ENCODE measurements at places on chromosomes 4 and X.

GRCh38 chrX:136157187-136157586 lies 9.9 kb downstream of the FHL1 start:
- DNase-seq = no peak

- no peak for DNase-seq
Measured at GRCh38 chr4:159216834-159217233, 114.0 kb downstream of the RAPGEF2 start.

DNA sequence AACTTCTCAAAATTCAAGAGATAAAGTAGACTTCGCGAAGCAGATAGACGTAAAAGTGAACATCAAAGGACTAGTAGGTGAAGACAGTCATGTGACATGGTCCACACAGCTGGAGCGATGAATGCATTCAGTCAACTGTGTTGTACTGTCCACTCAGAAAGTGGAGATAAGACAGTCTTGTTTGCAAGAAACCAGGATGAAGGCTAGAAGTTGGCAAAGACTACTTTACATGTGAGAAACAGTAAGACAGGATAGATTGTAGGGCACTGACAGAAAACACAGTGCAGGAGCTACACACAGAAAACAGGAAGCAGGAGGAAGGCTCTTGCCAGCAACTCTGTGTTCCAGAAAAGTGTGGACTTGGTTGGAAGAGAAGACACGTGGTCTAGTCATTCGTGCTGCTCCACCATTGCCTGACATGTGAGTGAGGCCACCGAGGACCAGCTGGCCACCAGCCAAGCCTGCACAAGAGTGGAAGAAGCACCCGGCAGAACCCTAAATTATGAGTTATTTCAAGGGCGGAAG lies 78.9 kb downstream of the FAT1 start:
- no peak for DNase-seq

GRCh38 chr4:63505714-63506460 lies 903.4 kb downstream of the TECRL start:
- DNase-seq = no peak

GRCh38 chr4:69984030-69984443 lies 11.7 kb upstream of the STATH start:
- peak; percentile 0 for DNase-seq

DNA sequence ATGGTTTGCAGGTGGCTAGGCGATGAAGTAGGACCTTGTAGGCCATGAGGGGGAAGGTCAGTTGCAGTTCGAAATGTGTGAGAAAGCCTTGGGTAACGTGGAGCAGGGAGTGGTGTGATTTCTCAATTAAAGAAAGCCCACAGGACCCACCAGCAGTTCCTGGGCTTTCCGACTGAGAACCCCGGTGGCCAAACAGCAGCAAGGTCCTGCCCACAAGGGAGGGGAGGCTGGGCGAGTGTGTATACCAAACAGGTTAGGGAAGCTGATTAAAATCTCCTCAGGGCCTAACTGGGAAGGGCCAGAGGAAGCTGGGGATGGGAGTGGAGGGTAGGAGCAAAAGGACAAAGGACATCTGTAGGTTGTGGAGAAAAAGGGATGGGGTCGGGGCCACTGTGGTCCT lies 2.4 kb downstream of the ATP6AP1 start:
- no peak for DNase-seq

GRCh38 chr4:40299811-40300292 lies 35.3 kb upstream of the CHRNA9 start:
- DNase-seq = no peak

GRCh38 chr4:52144372-52144771 lies 93.3 kb downstream of the SPATA18 start:
- no peak for DNase-seq

DNA sequence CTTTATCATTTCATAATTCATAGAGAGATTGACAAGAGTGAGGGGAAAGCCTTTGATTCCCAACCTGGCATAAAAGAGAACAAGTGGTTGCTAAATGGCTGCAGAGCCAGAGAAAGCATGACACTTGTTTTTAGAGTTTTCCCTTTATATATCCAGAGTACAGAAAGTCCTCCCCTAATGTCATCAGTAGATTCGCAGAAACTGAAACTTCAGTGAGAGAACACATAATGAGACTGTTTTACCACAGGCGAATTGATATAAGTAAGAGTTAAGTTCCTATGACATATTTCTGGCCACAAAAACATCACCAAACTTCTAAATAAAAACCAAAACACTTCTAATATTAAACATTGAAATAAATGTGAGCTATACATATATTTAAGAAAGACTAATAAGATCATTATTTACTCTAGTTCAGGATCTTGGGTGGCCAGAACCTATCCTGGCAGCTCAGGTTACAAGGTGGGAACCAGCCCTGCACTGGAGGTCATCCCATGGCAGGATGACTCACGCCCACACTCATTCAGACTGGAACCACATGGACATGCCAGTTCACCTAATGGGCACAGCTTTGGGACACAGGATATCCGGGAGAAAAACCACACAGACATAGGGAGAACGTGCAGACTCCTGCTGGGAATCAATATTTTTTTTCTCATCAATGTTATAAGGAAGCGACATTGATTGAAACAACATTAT lies 35.5 kb downstream of the NWD2 start:
- no peak for DNase-seq

GRCh38 chrX:39508300-39508692 lies 589.5 kb downstream of the BCOR start:
- no peak for DNase-seq

DNA sequence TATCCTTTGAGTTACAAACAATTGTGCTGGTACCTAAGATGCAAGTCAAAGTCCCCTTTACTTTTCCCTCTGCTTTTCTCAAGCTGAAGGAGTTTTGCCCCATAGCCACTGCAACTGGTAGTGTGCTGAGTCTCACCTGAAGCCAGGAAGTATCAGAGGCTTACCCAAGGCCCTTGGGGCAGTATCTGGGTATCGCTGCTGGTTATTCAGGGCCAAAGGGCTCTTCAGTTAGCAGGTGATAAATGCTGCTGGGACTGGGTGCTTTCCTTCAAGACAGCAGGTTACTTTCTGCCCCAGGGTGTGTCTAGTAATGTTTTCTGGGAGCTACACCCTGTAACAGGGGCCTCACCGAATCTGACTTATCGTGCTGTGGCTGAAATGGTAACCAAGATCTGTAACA lies 90.4 kb upstream of the SLC6A14 start:
- no peak for DNase-seq

DNA sequence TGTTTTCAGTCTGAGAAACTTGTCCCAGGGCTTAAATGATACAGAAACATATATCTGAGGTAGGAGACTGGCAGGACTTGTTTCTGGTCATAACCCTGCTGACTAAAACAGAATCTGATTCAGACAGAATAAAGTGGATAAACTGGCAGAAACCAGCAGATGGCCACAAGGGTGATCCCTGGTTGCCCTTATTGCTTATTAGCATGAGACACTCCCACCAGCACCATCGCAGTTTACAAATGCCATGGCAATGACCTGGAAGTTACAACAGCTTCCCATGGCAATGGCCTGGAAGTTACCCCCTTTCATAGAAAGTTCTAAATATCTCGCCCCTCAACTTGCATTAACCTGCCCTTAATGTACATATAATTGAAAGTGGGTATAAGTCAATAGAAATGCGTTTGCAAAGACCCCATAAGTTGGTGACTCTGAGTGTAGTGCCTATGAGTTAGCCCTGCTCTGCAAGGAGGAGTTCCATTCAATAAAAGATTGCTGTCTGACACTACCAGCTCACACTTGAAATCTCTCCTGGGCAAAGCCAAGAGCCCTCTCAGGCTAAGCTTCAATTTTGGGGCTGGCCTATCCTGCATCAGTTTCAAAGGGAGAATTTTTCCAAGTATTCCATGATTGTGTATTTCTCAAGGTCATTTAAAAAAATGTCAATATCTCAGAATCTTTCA lies 52.9 kb upstream of the PAGE5 start:
- no peak for DNase-seq

DNA sequence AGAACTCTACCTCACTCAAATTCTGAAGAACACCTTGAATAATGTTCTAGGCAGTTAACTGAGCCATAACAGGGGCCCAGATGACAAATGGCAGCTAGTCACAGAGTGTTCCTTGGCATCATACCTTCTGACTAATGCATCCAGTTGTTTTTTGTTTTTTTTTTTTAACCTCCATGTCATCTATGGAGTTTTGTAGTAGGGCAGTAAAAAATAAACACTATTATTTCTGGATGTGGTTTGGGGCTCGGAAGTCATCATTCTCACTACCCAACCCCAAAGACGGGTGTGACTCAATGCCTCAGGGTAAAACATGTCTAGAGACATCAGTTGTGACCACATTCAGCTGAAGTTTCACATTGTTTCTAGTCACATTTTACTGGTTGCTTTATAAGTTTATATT lies 31.2 kb upstream of the MCF2 start:
- DNase-seq = peak; percentile 47

DNA sequence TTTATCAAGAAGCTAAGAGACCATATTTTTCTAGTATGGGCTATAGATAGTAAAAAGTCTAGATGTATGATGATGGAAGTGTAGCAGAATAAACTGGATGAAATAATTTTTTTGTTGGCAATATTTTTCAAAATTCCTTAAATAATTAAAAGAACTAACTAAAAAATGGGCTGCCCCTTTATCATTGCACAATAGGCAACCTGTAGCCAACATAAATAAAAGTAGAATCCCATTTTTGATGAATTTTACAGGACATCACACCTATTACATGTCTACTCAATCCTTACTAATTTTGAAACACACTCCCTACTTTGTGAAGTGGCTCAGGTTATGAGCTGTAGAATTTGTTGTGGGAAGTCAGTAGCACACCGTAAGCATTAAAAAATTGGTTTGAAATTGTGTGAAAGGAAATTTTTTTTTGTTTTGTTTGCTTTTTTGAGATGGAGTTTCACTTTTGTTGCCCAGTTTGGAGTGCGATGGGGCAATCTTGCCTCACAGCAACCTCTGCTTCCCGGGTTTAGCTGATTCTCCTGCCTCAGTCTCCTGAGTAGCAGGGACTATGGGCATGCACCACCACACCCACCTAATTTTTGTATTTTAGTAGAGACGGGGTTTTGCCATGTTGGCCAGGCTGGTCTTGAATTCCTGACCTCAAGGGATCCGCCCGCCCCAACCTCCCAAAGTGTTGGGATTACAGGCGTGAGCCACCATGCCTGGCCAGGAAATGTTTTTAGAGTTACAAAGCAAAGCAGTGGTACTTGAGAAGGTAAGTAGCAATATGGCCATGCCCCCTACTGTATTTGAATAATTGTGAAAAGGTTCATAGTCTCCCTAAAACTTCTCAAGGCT lies 8.9 kb upstream of the RUFY3 start:
- DNase-seq = no peak

DNA sequence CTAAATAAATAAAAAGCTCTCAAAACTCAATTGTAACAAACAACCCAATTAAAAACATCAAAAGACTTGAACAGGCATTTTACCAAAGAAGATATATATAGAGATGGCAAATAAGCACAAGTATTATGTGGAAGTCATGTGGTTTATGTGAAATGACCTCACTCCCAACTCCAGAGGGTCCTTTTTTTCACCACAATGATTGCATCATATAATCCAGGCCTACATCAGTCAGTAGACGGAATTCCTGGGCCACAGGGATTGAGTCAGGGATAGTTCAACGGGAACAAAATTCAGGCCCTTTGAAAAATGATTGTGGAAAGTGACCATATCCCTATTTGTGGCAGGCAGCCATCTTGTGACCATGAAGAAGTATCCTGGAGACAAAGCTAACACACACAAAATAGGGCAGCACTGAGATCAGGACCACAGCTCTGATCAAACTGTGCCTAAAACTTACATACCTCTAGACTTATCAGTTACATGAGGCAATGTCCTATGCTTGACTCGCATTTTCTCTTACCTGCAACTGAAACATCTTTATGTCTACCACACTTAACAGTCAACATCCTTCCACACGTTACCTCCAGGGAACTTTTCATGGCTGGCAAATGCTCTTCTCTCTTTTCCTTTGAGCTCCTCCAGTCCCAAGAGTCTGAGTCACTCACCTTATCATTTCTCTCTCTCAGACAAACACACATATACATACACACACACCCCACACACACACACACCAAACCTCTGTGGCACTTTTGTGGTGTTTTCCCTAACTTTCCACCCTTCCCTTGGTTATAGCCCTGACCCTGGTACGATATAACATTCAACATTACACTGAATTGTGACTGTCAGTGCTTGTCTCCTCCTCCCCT lies 113.5 kb downstream of the PHF8 start:
- peak; percentile 59 for DNase-seq

DNA sequence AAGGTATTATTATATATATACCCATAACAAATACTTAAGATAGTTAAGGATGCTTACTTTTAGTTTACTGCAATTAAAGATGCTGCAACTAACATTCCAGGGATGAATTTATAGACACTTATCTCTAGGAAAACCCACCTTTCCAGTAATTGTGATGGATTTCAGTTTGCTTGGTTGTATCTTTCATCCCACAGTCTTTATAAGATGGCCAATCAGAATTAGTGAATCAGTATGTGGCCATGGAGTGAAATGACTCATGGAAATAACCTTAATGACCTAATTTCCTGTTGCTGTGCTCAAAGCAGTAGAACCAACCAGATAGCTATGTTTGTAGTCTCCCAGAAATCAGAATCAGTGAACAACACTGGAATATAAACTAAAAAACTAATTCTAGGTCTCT lies 26.4 kb downstream of the MOSPD2 start:
- DNase-seq = peak; percentile 45

DNA sequence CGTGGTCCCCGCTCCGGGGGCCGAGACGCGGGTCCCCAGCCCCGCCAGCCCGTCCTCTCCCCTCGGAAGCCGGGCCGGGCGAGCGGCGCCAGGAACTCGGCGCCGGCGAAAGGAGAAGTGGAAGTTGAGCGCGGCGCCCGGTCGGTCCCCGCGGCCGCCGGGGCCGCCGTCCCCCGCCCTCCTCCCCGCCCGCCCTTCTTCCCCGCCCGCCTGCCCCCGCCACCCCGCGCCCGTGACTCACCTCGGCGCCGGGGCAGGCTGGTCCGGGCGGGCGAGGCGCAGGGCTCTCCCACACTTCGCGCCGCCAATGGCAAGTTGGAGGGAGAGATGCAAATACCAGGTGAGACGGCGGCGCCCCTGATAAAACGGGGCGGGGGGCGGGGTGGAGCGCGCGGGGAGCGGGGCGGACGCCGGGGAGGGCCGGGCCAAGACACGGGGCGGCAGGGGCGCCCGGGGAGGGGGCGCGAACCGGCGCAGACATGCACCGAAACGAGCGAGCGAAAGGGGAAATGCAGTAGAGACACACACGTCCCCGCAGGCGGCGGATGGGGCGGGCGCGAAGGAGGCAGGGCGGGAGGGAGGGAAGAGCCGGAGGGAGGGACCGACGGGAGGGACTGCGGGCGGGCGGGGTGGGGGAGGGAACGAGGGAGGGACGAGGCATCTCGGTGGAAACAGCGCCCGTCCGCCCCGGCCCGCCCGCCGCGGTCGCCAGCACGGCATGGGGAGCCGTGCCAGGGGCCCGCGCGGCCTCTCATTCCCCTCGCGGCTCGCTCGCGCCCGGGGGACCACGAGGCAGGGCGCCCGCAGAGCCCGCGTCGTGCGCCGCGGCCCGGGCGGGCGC lies at the start of gene ELF4:
ELF4 (minus strand) TSS at position 119 of the 841 bp plus-strand sequence. CDS start 29,167 bp downstream, outside the sequence.
- peak; percentile 77 for DNase-seq

Measured in fibroblast of skin of scalp (primary cell).